Umbilical cord (tissue), 2 donors: ENCODE measurements at places on chromosomes 4 and X. TPM values are rescaled to one million over a fixed set of nuclear protein-coding genes. Genes with fewer than 3 reads are reported as not detected.

Gene NCAPG
- total RNA-seq = 10.4 TPM

Gene GUCY1A1
- 252 TPM for total RNA-seq

Gene NAP1L3
- 9.6 TPM for total RNA-seq

Gene SMIM31
- total RNA-seq = 3.6 TPM

Gene MAGEA2B
- total RNA-seq = not detected

Gene DCLK2
- 8.9 TPM for total RNA-seq

Gene HERC6
- total RNA-seq = 21.7 TPM

Gene PPBP
- 22.6 TPM for total RNA-seq

Gene TLR6
- 13.5 TPM for total RNA-seq

Gene TMEM131L
- total RNA-seq = 48.2 TPM

Gene PSAPL1
- 0.24 TPM for total RNA-seq

Gene RIBC1
- not detected for total RNA-seq

Gene FAM149A
- 20.0 TPM for total RNA-seq

Gene IL3RA
- 4.1 TPM for total RNA-seq

Gene ERVMER34-1
- total RNA-seq = 3.9 TPM

Gene SMPX
- 0.72 TPM for total RNA-seq
